CD14-positive monocyte (primary cell): ENCODE measurements at places on chromosomes 2 and 18.

DNA sequence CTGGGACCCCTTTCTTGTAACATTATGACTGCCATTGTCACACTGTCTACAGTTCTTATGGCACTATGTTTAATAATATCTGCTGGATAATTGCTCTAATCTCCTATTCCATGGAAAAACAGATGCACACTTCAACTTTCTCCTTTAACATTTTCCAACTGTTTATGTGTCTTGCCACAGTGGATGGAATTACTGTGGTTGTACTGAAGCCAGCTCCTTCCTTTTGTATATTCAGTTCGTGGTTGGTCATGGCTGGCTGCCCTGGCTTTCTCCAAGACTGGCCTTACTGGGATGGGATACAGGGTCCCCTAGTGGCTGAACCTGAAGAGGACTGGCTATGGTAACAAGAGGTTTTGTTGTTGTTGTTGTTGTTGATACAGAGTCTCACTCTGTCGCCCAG is 113.9 kb downstream of the SS18 start:
- DNase-seq, result no peak

DNA sequence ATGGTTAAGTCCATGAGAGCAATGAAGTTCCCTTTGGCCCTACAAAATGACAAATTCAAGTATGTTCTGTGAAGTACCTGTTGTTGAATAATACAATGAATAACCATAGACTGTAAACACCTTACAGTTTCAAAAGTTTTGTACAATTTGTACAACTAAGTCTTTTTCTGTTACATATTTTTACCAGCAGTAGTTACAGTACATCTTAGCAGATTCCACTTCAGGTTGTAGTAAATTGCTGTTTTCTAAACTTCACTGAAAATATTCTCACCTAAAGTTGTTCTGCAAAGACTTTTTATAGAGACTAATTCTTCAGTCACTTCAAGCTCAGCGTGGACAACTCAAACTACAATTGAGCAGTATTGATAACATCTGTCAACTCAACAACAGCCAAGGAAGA is 28.7 kb downstream of the LNPK start:
- no peak for DNase-seq

GRCh38 chr2:177905640-177906039 is 166.9 kb downstream of the PDE11A start:
- no peak for DNase-seq

DNA sequence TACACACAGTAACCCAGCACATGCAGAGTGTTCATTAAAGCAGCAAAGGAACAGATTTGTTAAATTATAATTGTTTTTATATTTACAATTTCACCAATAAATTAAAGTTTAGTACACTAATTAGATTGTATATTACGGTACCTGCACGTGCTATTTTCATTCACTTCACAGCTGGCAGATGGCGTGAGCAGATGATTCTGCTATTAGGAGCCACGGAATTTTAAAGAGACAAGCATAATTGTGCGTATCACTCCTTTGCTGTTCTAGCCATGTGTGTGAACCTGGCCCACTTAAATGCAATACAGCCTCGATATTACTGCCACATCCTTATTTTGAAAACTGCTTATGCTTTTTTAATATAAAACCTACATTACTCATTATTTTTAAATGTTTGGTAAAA is 332.8 kb upstream of the SOX11 start:
- DNase-seq, result no peak

- no peak for DNase-seq
Measured at GRCh38 chr2:190215620-190216019, 104.0 kb downstream of the HIBCH start.

- no peak for DNase-seq
Measured at GRCh38 chr2:97718051-97718882, 4.9 kb downstream of the ZAP70 start.

DNA sequence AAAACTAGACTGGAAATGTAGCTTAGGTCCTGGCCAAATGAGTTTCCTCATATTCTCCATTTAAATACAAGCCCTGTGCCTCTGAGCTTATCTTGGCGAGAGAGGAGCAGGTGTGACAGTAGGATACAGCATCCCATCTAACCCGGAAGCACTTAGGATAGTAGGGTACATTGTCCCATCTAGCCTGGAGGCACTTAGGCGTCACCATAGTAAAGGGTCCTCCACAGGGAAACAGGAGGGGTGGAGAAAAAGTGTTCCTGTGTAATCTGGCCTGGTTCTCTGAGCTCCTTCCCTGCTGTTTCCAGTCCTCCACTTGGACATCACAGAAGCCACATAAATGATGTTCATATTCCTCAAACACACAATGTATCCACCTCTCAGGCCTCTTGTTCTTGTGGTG is 301.4 kb downstream of the GALR1 start:
- DNase-seq, result no peak

DNA sequence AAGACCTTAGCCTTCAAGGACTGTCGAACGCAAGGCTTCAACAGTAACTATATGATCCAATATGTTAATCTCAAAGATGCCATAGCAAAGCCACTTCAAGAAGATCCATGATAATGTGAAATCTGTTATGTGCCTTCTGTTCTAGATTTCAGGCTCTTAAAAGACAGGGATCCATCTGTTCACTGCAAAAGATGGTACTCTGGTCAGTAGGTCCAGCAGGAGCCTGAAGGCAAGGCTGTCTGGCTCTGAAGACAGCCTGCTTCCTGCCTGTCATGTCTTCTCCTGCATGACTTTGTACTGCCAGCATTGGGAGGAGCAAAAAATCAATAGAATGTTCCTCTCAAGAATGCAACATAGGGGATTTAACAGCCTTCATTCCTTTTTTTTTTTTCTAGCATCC is 270.8 kb upstream of the PARD3B start:
- no peak for DNase-seq

GRCh38 chr2:236717729-236718128 is 148.1 kb downstream of the ACKR3 start:
- no peak for DNase-seq

DNA sequence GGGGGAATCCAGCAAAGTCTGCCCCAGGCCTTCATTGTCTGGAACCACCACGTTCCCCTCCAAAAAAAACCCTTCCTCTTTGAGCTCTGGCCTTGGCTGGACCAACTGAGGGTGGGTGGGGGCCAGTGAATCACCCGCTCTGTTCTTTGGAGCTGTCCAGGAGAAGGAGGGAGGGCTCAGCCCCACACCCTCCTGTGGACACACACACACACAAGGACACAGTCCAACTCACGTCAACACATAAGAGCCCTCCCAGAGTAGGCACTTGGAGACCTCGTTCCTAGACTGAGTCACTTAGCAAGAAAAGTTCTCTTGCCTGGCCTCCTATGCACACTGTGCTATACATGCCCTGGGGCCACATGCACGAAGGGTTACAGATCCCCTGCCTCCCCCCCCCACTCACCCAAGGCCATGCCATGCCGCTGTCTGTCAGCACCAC is 1.2 kb upstream of the TNS1 start:
- peak; percentile 52 for DNase-seq
